Astrocyte of the hippocampus (primary cell): ENCODE measurements at places on chromosomes 11 and 22.

- peak; percentile 77 for DNase-seq
Measured at GRCh38 chr22:46758867-46759290, 3.6 kb upstream of the TBC1D22A start.

- DNase-seq, result no peak
Measured at GRCh38 chr11:76863196-76863777, 2.6 kb downstream of the ACER3 start.

GRCh38 chr11:96448225-96448624, 58.4 kb downstream of the JRKL start:
- no peak for DNase-seq

DNA sequence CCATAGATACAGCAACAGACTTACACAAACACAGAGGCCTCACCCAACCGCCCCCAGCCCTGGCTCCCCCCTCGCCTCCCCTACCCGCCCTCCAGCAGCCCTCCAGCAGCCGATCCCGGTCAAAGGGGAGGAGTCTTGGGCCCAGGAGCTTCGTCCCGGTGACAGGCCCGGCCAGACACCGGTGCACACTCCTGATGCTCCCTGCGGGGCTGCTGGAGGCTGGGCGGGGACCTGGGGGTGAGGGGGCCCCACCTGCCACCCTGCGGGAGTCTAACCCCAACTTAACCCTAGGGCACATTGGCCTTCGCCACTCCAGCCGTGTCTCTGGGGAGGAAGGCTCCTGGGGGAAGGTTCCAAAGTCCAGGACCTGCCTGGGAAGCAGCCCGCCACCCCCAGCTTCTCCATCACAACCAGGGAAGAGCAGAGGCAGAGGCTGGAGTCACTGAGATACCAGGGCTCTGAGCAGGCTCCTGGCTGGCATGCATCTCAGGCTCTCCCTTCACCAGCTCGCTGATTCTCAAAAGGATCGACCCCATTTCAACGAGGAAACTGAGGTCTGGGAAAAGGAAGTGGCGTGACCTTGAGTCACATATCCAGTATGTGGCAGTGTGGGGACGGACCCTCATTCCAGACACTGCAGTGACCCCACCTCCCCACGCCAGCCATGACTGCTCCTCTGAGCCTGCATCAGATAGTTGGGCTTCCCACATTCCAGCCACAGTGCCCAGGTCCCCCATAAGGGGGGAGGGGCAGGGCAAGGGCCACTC, 14.4 kb downstream of the BCL9L start:
- DNase-seq, result peak; percentile 64

DNA sequence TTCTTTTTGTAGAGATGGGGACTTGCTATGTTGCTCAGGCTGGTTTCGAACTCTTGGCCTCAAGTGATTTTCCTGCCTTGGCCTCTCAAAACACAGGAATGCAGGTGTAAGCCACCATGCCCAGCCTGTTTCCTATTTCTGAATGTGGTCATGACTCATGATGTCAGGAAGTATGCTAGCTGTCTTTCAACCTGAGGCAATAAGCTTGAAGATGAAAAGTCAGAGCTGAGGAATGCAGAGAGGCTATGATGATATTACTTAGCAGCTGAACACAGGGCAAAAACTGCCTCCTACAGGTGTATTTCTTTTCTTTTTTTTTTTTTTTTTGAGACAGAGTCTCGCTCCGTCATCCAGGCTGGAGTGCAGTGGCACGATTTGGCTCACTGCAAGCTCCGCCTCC, 9.0 kb upstream of the NUCB2 start:
- peak; percentile 26 for DNase-seq

GRCh38 chr11:18358646-18359045, 35.7 kb upstream of the LDHA start:
- DNase-seq, result no peak

DNA sequence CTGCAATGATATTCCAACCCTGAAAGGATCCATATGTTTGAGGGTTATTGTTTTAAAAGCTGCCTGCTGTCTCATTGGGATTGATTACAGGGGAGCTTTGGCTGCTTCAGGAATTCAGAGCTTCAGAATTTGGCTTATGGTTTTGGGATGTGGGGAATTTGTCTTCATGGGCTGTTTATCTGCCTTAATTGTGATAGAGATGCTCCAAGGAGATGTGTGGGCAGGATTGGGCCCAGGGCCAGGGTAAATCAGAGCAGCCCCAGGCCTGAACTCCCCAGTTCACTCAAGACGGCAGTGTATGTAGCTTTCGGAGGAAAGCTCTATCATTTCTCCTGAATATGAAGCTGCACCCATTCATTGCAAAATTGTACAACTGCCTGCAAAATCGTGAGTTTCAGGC, 88.5 kb downstream of the ALX4 start:
- DNase-seq, result no peak

- no peak for DNase-seq
Measured at GRCh38 chr11:7004482-7004881, 15.7 kb downstream of the ZNF214 start.

- peak; percentile 21 for DNase-seq
Measured at GRCh38 chr11:15901054-15901453, 455.3 kb downstream of the SOX6 start.

- no peak for DNase-seq
Measured at GRCh38 chr11:5304046-5304445, 2.3 kb upstream of the OR51B4 start.

DNA sequence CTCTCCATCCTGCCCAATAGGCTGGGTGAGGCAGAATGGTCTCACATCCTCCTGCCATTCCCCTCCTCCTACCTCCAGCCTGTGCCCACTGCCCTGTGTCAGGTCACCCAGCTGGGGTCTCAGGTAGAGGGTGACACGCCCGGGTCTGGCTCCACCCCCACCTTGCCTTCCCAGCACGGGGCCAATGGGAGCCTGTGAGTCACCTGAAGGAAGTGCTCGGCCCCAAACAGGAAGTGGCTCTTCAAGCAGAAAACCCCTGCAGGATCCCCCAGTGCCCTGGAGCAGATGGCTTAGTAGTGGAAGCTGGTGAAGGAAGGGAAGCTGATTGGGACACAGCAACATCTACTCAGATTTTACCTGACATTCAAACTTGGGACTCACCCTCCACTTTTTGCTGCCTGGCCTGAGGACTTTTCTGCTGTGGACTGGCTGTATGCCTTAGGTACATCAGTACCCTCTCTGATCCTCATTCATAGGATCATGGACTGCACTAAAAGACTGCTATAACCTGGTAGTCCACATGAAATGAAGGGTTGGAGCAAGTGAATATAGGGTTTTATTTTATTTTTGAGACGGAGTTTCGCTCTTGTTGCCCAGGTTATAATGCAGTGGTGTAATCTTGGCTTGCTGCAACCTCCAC, 33.4 kb downstream of the GDPD5 start:
- no peak for DNase-seq

GRCh38 chr11:109320595-109320994, 101.4 kb upstream of the C11orf87 start:
- peak; percentile 56 for DNase-seq
